ENCODE measurements at places on chromosomes 3 and 15.

- DNase-seq: no peak
These were observed 106.1 kb downstream of the WDR76 start for GRCh38 chr15:43932907-43933306.

DNA sequence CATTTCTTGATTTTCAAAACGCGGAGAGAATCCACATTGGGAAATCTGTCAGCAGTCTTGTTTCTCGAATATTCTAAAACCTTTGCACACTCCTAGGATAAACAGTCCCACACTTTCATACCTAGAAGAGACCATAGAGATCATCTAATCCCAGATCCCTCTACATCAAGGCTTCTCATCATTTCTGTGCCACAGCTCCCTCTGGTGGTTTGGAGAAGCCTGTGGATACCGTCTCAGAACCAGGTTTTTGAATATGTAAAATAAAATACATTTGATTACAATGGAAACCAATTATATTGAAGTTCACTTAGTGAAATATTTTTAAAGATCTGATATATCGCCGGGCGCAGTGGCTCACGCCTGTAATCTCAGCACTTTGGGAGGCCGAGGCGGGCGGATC is 211.9 kb upstream of the GOLGA6L4 start:
- no peak for DNase-seq

DNA sequence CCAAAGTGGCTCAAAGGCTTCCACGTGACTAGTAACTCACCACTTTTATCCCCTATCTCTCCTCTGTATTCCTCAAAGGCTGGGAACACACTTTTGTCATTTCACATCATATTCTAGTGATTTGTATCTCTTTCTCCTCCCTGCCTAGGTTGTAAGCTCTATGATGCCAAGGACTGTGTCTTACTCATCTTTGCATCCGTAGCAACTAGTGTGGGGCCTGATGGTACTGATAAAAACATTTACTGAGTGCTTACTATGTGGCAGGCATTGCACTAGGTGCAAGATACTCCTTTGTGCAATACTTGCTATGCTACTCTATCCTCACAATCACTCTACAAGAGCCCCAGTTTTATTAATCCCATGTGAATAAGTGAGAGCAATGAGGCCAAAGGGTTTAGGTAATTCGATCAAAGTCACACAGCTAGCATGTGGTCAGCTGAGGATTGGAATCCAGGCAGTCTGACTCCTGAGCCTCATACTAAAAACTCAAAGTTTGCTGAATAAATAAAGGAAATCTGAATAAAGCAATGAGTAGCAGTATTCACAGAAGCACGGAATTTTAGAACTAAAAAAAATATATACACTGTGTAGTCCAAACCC is 342.6 kb upstream of the ICE2 start:
- no peak for DNase-seq

- no peak for DNase-seq
These were observed 184.9 kb downstream of the MINAR1 start for GRCh38 chr15:79617071-79617470.

- no peak for DNase-seq
These were observed 505.0 kb upstream of the THBS1 start for GRCh38 chr15:39075756-39076341.

DNA sequence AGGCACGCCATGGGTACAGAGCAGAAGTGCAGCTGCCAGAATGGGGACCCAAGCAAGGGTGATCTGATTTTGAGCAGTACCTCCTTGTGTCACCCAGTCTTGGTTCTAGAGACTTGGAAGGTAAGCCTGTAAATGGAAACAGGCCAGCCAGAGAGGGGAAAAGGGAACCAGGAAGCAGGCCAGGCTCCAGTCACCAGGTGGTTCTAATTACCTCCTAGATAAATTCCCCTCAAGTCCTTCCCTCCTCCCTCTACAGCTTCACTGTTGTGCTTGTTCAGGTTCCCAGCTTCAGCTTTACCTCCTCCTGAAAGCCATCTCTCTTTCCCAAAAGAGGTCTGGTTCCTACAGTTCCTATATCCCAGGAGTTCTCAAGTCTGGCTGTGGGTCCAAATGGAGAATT is 58.8 kb upstream of the SLC7A14 start:
- no peak for DNase-seq

DNA sequence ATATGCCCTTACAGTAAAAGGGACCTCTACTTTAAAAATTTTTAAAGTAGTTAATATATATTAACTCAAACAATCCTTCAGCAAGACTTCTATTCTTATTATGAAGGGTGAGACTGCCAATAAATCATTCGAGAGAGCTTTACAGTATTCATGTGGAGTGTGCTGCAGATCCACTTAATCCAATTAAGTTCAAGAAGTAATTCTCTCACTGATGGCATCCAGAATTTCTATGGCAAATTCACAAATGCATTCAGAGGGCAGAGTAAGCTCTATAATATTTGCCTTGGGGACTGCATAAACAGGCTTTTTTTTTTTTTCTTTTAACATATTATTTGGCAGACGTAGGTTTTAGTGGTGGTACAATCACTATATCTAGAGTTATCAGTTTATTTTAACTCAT is 692.0 kb downstream of the NLGN1 start:
- DNase-seq: no peak

- no peak for DNase-seq
These were observed 572.1 kb upstream of the ADAMTS9 start for GRCh38 chr3:65259946-65260345.

DNA sequence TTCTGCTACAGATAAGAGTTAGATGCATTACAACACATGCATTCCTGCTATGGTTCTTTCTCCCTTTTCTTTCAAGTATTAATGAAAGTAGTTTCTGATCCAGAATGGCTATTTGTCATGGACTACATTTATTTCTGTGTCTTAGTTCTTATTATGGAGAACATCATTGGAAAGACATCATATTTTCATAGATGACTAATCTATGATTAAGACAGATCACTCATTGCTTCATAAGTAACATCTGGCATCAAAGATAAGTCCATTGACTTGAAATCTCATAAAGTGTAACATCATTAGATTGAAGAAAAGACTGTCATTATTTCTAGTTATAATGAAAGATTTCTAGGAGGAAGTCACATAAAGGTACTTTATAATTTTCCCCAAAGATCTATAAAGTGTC is 366.7 kb downstream of the NSUN3 start:
- no peak for DNase-seq

DNA sequence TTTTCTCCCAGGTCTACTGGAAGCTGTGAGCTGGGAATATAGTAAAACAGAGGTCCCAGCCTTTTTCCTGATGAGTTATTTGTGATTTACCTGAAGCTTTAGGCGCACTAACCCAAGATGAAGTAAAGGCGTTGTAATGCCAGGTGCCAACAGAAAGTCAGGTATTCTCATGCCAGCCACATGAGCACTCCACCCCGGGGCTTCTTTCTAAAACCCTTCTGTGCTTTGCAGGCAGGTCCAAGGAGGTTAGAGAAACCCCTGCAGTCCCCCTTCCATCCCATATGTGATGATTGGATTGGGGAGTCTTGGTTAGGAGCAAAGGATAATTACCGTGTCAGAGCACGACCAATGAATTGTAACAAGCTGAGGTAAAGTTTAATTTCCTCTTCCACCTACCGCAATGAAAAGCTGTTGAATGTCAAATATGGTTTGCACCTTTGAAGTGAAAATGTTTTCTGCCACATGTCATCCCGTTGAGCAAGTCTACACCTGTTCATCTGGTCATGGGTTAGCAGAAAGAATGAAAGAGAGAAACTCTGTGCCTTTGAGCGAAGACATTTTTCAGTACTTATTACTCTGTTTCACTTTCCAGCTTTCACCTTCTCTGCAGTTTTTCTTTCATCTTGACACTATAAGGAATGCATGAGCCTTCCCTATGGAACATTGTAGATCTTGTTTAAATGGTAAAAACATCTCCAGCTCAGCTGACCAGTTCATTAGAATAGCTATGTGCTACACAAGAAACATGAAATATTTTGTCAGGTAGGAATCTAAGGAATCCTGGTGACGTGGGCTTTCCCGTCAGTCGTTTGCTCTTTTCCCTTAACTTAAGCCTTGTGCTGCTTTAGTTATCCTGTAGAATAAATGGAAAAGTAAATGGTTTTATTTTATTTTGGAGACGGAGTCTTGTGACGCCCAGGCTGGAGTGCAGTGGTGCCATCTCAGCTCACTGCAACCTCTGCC is 204.6 kb upstream of the IL12A start:
- DNase-seq: no peak

- no peak for DNase-seq
These were observed 156.6 kb downstream of the RPLP1 start for GRCh38 chr15:69609176-69609575.

DNA sequence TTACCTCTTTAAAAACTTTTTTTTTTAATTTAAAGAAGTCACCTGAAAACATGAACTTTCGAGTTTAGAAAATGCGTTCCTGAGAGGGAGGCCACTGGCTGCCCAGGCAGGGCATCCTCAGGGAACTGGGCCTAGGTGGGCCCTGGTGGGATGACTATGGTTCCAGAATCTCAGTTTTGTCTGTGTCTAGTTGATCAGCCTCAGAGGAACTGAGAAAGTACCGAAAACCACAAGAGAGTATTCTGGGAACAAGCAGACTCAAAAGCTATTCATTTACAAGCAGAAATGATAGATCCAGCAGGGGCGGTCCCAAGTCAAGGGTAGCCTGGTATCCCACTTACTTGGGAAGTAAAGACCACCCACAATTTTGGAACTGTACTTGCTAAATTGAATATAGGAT is 10.5 kb downstream of the WWTR1 start:
- DNase-seq: no peak

DNA sequence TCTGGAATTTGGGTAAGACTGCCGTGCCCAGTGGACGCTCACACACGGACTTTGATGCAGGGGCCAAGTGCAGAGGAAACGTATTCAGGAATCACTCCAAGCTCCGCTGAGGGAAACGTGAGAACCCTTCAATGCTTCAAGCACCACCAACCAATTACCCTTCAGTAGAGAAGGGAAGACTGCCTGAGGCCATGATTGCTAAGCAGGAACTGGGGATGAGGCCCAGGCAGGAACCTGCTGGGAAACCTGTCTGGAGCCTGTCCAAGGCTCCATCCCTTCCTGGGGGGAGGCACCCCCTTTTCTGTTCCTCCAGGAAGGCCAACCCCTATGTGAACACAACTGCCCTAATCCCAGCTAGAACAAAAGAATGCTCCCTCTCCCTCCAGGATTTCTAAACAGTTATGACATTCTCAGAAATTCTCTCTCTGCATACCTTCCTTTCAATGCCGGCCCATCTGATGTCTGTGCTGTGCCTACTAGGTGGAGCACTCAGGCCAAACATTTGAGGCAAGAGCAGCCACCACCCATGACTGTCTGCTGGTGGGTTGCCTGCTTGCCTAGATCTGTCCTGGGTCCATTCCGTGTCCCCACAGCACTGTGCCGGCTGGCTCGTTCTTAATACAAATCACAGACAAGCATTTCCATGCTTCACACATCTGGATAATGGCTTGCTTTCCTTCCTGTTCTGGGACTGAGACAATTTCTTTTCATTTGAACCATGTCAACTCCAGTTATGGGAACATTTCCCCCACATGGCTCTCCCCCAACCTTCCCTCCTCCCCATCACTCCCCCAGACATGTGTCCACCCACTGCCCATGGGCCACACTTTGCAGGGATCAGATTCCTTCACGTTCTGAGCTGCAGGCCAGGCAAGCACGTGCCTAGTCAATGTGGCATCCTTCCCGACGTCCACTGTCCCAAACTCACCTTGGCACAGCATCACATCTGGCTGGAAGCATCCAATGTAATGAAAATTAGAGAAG is 149.4 kb downstream of the ADAMTS17 start:
- no peak for DNase-seq

DNA sequence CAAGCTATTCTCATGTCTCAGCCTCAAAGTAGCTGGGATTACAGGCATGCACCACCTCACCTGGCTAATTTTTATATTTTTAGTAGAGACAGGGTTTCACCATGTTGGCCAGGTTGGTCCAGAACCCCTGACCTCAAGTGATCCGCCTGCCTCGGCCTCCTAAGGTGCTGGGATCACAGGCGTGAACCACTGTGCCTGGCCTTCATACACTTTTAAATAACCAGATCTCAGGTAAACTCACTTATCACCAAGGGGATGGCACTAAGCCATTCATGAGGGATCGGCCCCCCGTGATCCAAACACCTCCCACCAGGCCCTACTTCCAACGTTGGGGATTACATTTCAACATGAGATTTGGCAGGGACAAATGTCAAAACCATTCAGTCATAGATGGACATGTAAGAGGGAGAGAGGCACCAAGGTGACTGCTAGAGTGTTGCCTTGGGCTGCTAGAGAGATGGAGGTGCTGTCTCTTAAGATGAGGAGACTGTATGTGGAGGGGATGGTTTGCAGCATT is 13.3 kb upstream of the DOCK3 start:
- DNase-seq: no peak

- no peak for DNase-seq
These were observed 218.7 kb upstream of the SGO1 start for GRCh38 chr3:20404741-20405100.

DNA sequence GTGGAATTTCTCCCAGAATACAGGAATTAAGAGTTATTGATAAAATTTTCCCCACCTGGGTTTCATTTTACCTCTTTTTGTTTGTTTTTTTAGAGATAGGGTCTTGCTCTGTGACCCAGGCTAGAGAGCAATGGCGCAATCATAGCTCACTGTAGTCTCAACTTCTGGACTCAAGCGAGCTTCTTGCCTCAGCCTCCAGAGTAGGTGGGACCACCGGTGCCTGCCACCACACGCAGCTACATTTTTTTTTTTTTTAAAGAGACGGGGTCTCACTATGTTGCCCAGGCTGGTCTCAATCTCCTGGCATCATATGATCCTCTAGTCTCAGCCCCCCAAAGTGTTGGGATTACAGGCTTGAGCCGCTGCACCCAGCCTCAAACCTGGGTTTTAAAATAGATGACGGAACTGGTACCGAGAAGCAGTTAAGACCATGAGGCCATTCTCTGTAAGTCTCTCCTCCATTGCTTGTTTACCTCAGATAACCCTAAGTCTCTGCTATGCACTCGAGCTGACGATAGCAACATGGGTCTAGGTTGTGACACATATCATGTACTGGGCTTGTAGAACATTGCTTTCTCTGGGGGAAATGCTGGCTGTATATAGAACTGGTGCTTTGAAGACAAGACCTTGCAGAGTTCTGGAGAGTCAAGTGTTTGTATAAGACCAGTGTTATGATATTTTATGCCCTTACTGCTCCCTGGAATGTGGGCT is 16.4 kb downstream of the ETV5 start:
- DNase-seq: no peak

- no peak for DNase-seq
These were observed 101.7 kb upstream of the ZNF717 start for GRCh38 chr3:75886971-75887526.

GRCh38 chr3:125401402-125401801 is 26.3 kb upstream of the ZNF148 start:
- no peak for DNase-seq

- no peak for DNase-seq
These were observed 138.4 kb downstream of the GHSR start for GRCh38 chr3:172309741-172310427.

GRCh38 chr3:184814214-184814613 is 2.2 kb downstream of the VPS8 start:
- DNase-seq: no peak

DNA sequence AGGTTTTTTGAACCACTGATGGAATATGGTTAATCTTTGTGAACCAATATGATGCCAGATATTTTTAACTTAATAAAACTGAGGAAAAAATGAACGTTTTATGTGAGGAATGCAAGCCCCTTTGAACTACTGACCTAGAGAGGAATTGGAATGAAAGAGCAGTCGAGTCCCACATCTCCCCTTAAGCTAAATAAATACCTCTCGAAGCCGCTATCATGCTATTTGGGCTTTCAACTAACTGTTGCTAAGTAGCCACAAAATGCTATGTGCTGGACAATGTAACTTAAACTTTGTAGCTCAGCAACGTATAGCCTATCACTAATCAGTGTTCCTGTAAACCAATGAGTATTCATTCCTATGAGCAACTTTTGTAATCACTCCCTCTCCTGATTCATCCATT is 1037.2 kb downstream of the SQOR start:
- DNase-seq: no peak

- DNase-seq: no peak
These were observed 28.5 kb upstream of the APOD start for GRCh38 chr3:195612075-195612800.

Measured in cortex of kidney (tissue), 1 donor.